NCI-H226 (cell line): ENCODE measurements at places on chromosomes 11 and 22.

GRCh38 chr11:123853038-123853437, 32.4 kb downstream of the TMEM225 start:
- DNase-seq = no peak

DNA sequence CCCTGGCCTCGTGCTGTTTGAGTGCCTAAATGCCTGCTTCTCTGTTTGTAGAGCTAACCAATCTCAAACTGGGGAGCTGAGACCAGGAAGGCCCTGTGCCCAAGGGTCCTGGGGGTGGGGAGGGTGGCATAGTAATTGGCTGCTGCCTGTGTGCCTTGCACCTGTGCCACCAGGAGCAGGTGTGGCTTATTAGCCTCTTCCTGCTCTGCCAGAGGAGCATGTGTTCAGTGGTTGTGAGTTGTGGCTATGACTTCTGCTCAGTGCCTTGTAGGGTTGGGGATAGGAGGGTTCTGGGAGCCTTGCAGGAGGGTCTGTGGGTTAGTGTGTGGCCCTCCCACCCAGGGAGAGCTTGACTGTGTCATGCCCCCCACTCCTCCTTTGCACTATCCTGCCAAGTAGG, 109.2 kb downstream of the ZBTB16 start:
- DNase-seq = no peak

DNA sequence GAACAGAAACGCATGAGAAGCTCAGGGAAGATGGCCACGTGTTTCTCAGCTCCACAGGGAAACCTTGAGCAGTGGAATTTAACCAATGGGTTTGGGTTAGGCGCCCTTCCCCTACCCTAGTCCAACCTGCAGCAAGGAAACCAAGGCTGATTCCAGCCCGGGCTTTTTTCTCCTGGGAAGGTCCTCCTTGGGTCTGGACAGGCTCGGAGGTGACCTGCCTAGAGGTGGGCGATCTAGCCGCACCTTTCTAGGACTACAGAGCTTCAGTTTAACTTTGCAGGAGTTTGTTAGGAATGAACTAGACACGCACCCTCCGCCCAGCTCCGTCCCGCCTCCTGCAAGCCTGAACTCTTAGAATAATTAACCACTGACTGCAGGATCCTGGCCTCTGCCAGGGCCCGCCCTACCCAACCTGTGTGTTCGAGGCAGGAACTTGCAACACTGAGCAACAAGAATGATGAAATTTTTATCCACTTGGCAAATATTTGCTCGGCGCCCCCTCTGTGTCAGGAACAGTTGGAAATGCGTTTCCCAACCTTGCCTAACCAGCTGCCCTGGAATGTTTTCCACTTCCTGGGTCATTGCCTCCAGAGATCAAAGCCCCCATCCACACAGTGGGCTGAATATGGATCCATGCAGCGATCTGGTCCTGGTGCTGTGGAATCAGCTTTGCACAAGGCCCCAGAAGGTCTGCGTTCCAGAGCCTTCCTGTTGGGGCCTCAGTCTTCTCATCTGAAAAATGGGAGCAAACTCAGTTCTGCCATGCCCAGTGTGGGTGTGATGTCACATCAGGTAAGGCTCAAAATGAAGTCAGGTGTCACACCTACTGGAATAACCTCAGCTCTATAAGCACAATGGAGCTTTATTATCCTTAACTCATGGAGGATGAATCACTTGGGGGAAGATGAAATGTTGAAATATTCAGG, 13.3 kb downstream of the MPST start:
- DNase-seq = peak; percentile 78

DNA sequence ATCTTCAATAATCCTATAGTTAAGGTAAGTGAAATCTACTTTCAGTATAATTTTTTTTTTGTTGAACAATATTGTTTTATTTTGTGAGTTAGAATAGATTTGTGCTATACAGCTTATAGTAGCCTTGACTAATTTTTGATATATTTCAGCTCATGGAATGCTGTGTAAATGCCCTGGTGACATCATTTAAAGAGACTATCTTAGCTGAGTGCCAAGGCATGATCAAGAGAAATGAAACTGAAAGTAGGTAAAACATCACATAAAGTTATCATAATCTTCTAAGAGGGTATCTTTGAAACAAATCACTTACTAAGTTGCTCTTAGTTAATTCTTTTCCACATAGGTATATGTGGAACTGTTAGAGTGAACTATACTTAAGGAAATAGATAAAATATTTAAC, 51.4 kb upstream of the ACAT1 start:
- DNase-seq = peak; percentile 3

GRCh38 chr11:1570896-1571759, 943 bp downstream of the DUSP8 start:
- DNase-seq = no peak

- no peak for DNase-seq
Observed at GRCh38 chr22:20203142-20203551, 52.3 kb upstream of the CCDC188 start.

GRCh38 chr11:14189874-14190273, 169.1 kb downstream of the RRAS2 start:
- DNase-seq = no peak

DNA sequence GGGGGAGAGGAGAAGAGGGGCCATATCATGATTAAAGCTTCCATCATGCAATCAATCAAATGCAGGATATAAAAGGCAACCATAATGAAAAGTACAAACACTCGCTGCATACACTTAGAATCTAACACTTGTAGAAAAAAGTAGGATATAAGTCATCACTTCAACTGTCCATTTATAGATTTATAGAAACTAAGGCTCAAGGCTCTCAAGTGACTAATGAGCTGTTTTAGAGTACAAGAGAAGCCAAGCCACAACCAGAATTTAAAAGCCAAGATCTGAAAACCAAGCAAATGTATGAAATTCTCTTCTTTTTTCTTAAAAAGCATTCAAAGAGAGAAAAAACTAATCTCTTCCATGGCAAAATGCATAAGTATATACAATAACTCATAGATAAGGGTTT, 160.2 kb upstream of the BLID start:
- DNase-seq = no peak

- no peak for DNase-seq
Observed at GRCh38 chr22:33591946-33592345, 328.3 kb downstream of the LARGE1 start.

DNA sequence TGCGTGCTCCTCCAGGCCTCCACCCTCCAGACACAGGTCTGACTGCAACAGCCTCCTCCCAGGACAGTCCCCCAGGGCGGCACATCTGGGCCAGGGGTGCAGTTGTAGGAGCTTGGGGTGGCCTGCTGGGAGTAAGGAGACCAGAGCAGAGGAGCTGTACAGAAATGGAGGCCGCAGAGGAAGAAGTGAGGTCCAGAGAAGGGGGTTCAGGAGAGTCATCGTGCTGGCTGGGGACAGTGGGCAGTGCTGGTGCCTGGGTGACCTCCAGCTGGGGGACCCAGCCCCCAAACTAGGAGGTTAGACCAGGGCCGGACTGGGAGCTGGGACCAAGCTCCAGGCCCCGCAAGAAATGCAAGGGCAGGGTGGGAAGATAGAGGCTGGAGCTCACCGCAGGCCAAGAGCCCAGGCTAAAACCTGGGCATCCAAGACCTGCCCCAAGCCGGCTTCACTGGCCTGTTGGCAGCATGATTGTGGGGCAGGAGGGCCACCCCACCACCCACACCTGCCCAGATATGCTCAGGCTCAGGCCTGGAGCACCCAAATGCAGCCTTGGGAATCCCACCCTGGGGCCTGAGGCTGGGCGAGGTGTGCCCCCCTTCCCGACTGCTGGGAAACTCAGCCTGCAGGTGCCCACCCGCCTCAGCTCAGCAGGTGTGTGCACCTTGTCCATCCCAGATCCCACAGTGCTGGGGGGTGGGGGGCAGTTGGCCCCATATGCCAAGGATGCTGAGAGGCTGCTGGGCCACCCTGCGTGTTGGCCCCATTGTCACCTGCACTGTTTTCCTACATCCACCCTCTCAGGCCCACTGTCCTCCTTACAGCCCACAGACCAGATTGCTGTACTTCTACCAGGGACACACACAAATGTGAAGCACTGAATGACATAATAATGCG, 96.9 kb downstream of the MORC2 start:
- no peak for DNase-seq

- no peak for DNase-seq
Observed at GRCh38 chr22:27973846-27974245, 54.8 kb upstream of the PITPNB start.

DNA sequence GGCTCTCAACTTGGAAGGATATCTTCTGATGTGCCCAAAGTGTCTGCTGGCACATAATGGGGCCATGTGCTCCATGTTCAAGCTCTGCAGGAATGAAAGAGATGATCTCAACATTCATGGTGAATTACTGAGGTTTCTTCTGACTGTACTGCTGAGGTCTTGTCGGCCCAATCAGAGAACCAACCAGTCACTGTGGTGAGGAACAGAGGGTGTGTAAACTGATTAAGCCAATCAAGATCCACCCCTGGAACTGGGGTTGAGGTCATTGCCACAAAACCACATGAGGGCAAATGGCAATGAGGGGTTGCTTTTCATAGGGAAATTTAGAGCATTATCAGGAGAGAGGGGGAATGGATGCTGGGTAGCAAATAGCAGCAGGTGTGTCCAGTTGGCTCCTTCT, 152.3 kb upstream of the RAG2 start:
- DNase-seq = no peak

GRCh38 chr22:46114518-46115387, 35.6 kb upstream of the PPARA start:
- DNase-seq = no peak

DNA sequence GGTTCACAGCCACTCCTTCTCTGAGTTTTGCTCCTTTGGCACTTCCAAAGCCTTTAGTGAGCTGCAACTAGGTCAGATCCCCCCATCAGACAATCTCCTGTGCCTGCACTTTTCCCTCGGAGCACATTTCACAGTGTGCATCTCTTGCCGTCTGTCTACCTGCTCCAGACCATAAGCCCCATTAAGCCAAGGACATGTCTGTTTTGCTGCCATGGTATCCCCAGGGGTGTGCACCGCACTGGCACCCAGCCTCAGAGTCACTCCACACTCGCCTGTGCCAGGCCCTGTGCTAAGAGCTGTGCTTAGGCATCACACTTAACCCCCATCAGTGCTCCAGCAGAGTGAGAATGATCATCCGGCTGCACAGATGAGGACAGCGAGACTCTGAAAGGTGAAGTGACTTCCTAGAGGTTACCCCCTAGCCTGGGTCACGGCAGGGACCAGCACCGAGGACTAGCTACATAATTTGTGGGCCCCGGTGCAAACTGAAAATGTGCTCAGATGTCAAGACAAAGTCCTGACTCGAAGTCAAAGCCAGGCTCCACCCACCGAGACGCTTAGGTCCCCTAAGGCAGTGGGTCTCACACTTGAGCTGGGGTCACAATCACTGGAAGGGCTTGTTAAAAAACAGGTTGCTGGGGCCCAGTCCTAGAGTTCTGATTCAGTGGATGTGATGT, 33.9 kb downstream of the ARRB1 start:
- DNase-seq = no peak

DNA sequence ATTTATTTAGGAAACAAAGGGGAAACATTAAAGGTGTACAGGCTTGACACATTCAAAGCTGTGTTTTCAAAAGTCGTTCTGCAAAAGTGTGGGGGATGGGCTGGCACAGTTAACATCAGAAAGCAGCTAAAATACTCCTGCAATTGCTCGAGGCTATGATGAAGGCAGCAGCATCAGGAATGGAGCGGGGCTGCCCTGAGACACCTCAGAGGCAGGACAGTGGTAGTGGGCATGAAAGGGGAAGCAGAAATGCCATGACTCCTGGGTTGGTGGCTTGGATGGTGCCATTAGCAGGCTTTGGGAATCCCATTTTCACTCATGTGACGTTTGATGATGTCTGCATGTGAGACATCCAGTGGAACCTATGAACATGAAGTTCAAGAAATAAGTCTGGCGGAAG, 646 bp downstream of the NCAPD3 start:
- no peak for DNase-seq

DNA sequence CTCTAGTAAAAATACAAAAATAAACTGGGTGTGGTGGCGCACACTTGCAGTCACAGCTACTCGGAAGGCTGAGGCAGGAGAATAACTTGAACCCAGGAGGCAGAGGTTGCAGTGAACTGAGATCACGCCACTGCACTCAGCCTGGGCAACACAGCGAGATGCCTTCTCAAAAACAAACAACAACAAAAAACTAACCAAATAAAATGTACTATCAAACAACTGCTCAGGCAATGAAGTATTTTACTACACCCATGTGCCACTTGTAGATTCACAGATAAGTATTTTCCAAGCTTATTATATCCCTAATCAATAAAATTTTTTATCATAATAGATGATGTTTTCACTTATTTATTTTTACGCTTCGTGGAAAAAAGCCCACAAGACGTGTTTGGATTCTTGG, 924 bp downstream of the C11orf65 start:
- DNase-seq = no peak

GRCh38 chr22:19107730-19108074, 14.5 kb downstream of the DGCR2 start:
- no peak for DNase-seq
